ENCODE measurements at places on chromosomes 7 and 10. TPM values are rescaled to one million over a fixed set of nuclear protein-coding genes. Genes with fewer than 3 reads are reported as not detected.

AASS gene
- total RNA-seq: 10.8 TPM

RBM20 gene
- total RNA-seq: not detected

RBP3 gene
- total RNA-seq: not detected

OPTN gene
- total RNA-seq: 42.9 TPM

ZFAND2A gene
- total RNA-seq: 26.7 TPM

GBX1 gene
- not detected for total RNA-seq

NUPR2 gene
- total RNA-seq: not detected

PNLIPRP1 gene
- not detected for total RNA-seq

TWNK gene
- 11.8 TPM for total RNA-seq

FLNC gene
- not detected for total RNA-seq

DNA sequence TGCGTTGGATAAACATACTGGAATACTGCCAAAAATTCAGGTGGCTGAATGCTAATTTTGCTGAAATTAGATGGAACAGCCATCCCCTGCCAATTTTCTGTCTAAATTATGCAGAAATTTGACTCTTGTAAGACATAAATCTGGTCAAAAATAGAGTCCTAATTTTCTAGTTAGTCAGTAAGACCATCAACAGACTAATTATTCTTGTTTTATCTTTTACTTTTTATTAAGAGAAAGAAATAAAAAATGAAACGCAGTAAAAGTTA lies 110.3 kb upstream of the GATA3 start:
- no peaks in the 10 kb centered on the region for H3K36me3 ChIP-seq
- no peak for DNase-seq
- no peak overlapping the region for H3K27ac ChIP-seq
- H3K27me3 ChIP-seq: no peaks in the 10 kb centered on the region

- no peaks in the 10 kb centered on the region for H3K36me3 ChIP-seq
- H3K27me3 ChIP-seq: no peaks in the 10 kb centered on the region
- no peaks in the 10 kb centered on the region for H3K4me1 ChIP-seq
These were observed 38.8 kb upstream of the SEPTIN7 start for GRCh38 chr7:35761871-35762677.

GRCh38 chr10:850093-850492 lies 81.4 kb downstream of the LARP4B start:
- peaks cover 15% of the 10 kb centered on the region for H3K4me1 ChIP-seq
- no peak overlapping the region for H3K4me3 ChIP-seq
- H3K27ac ChIP-seq: peak overlapping the region; percentile 85
- H3K36me3 ChIP-seq: peaks cover 31% of the 10 kb centered on the region
- DNase-seq: no peak
- no peaks in the 10 kb centered on the region for H3K27me3 ChIP-seq

GRCh38 chr10:66852811-66853210 lies 73.0 kb upstream of the LRRTM3 start:
- no peaks in the 10 kb centered on the region for H3K36me3 ChIP-seq
- H3K4me1 ChIP-seq: no peaks in the 10 kb centered on the region
- no peak overlapping the region for H3K27ac ChIP-seq

DNA sequence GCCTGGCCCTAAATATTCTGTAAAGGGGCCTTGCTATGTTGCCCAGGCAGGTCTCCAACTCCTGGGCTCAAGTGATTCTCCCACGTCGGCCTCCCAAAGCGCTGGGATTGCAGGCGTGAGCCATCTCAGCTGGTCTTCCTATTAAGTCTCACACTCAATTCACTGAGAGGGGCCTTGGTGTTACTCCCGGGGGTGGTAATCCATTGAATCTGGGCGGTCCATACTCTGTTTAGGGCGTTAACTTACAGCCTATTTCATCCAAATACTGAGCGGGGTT lies 665 bp upstream of the SRRT start:
- DNase-seq: no peak
- H3K4me3 ChIP-seq: peak overlapping the region; percentile 77
- peaks cover 32% of the 10 kb centered on the region for H3K4me1 ChIP-seq
- no peaks in the 10 kb centered on the region for H3K27me3 ChIP-seq
- no peaks in the 10 kb centered on the region for H3K36me3 ChIP-seq
- H3K27ac ChIP-seq: peak overlapping the region; percentile 91

- H3K4me3 ChIP-seq: no peak overlapping the region
- no peak for DNase-seq
- H3K4me1 ChIP-seq: no peaks in the 10 kb centered on the region
- no peak overlapping the region for H3K27ac ChIP-seq
- H3K36me3 ChIP-seq: no peaks in the 10 kb centered on the region
These were observed 45.4 kb downstream of the CHST3 start for GRCh38 chr10:72009425-72010081.

- H3K27ac ChIP-seq: no peak overlapping the region
- H3K27me3 ChIP-seq: no peaks in the 10 kb centered on the region
- H3K4me1 ChIP-seq: peaks cover 25% of the 10 kb centered on the region
- no peak overlapping the region for H3K4me3 ChIP-seq
- no peaks in the 10 kb centered on the region for H3K36me3 ChIP-seq
These were observed 17.2 kb upstream of the PSAP start for GRCh38 chr10:71868192-71868697.

DNA sequence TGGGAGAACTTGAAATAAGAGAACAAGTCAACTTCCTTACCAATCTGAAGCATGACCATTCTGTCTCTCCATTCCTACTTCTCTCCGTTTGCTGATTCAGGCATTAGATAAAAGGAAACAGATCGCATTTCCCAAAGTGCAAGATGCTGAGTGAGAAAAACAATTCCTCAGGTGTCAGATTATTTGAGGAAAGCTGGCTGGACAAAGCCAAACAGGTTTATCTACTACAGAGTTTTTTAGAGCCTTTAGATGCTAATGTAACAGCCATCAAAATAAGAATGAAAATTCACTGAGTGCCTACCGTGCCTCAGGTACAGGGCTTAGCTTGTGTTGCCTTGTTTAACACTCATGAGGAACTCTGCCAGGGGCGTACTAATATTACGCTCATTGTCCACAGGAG lies 135.9 kb upstream of the MBL2 start:
- no peaks in the 10 kb centered on the region for H3K4me1 ChIP-seq
- H3K27me3 ChIP-seq: no peaks in the 10 kb centered on the region
- DNase-seq: no peak
- no peak overlapping the region for H3K27ac ChIP-seq

GRCh38 chr7:1141651-1142050 lies 18.3 kb downstream of the ZFAND2A start:
- H3K4me1 ChIP-seq: peaks cover 51% of the 10 kb centered on the region
- no peak overlapping the region for H3K4me3 ChIP-seq
- H3K27ac ChIP-seq: no peak overlapping the region
- DNase-seq: no peak

DNA sequence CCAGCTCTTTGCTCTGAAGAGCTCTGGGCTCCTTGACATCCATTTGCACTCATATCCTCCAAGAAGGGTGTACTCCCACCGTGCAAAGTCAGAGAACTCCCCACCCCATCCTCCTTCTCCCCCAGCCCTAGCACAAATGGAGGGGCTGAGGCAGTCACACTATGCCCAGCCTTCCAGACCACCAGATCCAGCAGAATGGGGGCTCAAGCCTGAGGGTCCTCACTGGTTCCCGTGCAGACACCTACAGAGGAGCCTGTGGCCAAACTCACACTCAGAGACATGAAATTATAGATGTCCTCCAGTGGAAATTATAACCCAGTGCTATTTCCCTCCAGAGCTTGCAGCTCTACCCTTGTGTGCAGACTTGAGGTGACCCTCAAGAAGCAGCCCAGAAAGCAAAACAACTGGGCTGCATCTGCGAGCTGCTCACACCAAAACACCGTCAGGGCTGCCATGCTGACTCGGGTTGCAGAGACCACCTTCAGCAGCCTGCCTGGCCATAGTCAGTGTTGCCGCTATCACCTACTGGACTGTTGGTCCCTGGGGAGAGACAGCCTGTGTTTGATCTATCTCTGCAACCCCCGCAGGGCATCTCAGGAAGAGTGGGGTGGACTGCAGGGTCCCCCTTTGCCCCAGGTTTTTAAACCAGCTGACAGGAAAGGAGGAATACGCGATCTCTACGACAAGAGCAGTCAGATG lies 7.4 kb downstream of the ZNF488 start:
- no peak overlapping the region for H3K4me3 ChIP-seq
- DNase-seq: no peak
- no peak overlapping the region for H3K27ac ChIP-seq
- H3K27me3 ChIP-seq: peaks cover 8% of the 10 kb centered on the region
- no peaks in the 10 kb centered on the region for H3K4me1 ChIP-seq

DNA sequence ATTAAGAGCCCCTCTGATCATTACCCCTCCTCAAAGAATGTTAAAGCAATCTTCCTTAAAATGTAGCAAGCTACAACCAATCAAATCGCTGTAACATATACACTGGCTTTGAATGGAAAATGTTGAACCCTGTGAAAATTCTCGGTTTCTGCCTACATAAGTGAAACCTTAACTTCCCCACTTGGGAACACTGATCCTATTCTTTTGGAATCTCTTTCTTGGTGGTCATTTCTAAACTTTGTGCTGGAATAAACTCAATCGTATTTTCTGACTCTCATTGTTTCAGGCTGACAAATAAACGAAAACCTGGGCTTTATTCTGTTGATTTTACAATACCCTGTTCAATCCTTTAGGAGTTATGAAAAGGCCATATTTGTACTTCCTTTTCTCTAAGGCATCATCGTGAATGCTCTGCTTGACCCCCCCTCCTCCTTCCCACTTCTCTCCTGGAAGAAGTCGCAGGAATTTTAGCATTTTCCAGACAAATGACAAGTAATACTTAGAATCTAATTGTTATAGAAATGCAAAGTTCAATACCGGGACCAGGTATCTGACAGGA lies 155.1 kb upstream of the FAM13C start:
- H3K4me3 ChIP-seq: no peak overlapping the region
- no peaks in the 10 kb centered on the region for H3K27me3 ChIP-seq
- H3K36me3 ChIP-seq: no peaks in the 10 kb centered on the region
- no peak for DNase-seq
- no peak overlapping the region for H3K27ac ChIP-seq

GRCh38 chr10:29210266-29210868 lies 78.5 kb upstream of the LYZL1 start:
- H3K36me3 ChIP-seq: no peaks in the 10 kb centered on the region
- H3K27ac ChIP-seq: no peak overlapping the region
- no peak overlapping the region for H3K4me3 ChIP-seq
- no peak for DNase-seq
- H3K27me3 ChIP-seq: no peaks in the 10 kb centered on the region
- H3K4me1 ChIP-seq: no peaks in the 10 kb centered on the region

DNA sequence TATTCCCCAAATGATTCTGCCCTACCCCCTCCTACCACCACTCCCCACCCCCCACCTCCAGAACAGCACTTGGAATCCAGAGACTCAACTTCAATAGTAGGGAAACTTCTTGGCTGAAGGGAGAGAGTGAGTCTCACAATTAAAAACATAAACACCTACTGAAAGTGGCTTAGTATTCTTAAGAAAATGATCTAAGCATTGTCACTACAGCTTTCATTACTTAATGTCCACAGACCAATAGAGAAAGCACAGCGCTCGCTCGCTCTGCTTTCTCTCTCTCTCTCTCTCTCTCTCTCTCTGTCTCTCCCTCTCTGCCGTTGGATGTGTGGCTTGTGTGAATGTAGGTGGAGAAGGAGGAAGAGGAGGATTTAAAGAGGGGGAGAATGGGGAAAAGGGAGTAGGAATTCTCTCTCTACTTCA lies 1.5 kb upstream of the SEMA3A start:
- H3K4me1 ChIP-seq: no peaks in the 10 kb centered on the region
- no peaks in the 10 kb centered on the region for H3K36me3 ChIP-seq
- no peak overlapping the region for H3K27ac ChIP-seq
- H3K27me3 ChIP-seq: no peaks in the 10 kb centered on the region
- no peak overlapping the region for H3K4me3 ChIP-seq

- peaks cover 97% of the 10 kb centered on the region for H3K4me1 ChIP-seq
- peak overlapping the region; percentile 95 for H3K27ac ChIP-seq
These were observed 27.2 kb downstream of the IKZF1 start for GRCh38 chr7:50331564-50332208.

DNA sequence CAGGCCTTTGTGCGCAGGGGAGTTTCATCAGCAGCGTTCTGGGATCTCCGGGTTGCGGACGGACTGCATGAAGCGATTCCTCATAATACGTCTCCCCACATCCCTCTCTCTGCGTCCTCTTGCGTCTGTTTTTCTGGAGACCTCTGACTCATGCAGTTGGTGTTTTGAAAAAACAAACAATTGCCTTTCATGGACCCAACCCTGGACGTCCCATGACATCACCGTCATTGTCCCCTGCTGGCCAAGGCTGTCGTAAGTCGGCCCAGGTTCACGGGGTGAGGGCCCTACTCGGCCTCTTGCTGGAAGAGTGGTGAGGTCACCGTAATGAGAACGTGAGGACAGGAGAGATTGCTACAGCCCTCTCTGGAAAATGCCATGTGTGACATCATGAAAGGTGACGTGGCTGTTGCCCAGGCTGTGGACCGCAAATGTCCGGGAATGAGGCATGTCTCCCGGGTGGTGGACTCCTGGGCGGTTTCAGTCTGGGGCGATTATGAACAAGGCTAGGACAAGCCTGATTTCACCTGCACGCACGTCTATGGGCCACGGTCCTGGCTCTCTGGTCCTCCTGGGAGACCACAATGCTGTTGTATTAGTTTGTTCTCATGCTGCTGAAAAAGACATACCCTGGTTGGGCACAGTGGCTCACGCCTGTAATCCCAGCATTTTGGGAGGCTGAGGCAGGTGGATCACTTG lies 9.8 kb upstream of the MAFK start:
- peaks cover 2% of the 10 kb centered on the region for H3K27me3 ChIP-seq
- no peaks in the 10 kb centered on the region for H3K36me3 ChIP-seq
- no peak overlapping the region for H3K27ac ChIP-seq
- H3K4me1 ChIP-seq: no peaks in the 10 kb centered on the region

GRCh38 chr10:60728056-60728455 lies 50.2 kb upstream of the CDK1 start:
- no peak for DNase-seq
- H3K36me3 ChIP-seq: no peaks in the 10 kb centered on the region
- H3K4me1 ChIP-seq: peaks cover 16% of the 10 kb centered on the region
- H3K27me3 ChIP-seq: no peaks in the 10 kb centered on the region

DNA sequence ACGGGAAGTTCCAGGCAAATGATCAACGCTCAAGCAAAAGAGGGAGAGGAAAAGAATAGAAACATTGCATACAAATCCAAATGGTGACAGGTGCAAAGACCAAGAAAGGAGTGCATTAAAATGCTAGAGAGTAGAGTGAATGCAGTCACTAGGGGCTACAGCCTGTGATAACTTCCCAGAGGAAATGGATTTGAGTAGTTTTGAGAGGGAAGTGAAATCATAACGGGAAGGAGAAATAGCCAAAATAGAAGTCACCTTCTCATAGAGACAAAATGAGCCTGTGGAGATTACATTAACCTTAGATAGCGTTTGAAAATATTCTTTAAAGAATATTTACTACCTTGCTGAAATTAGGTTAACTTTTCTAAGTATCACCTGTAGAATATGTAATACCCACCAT lies 26.5 kb downstream of the NUP42 start:
- peaks cover 3% of the 10 kb centered on the region for H3K36me3 ChIP-seq
- no peak overlapping the region for H3K4me3 ChIP-seq
- no peaks in the 10 kb centered on the region for H3K27me3 ChIP-seq
- no peak overlapping the region for H3K27ac ChIP-seq
- no peaks in the 10 kb centered on the region for H3K4me1 ChIP-seq

DNA sequence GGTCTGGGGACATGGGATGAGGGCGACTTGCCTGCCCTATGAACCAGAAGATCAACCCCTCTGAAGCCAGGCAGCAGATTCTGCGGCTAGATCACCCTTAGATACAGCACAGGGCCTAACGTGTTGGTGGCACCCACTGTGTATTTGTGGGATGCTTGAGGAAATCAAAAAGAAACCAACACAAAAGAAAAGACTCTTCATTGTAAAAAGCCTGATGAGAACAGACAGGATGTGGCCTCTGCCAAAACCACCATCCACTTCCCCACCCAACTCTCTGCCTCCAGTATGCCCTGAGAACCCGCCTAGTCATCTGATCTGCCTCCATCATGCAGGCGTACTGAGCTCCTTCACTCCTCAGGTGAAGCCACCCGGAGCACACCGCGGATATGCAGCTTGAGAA lies 97.2 kb upstream of the INSYN2A start:
- H3K27ac ChIP-seq: no peak overlapping the region
- H3K4me1 ChIP-seq: no peaks in the 10 kb centered on the region
- no peak overlapping the region for H3K4me3 ChIP-seq
- H3K27me3 ChIP-seq: no peaks in the 10 kb centered on the region
- H3K36me3 ChIP-seq: no peaks in the 10 kb centered on the region
- no peak for DNase-seq
